ENCODE measurements at places on chromosomes 4 and X.

DNA sequence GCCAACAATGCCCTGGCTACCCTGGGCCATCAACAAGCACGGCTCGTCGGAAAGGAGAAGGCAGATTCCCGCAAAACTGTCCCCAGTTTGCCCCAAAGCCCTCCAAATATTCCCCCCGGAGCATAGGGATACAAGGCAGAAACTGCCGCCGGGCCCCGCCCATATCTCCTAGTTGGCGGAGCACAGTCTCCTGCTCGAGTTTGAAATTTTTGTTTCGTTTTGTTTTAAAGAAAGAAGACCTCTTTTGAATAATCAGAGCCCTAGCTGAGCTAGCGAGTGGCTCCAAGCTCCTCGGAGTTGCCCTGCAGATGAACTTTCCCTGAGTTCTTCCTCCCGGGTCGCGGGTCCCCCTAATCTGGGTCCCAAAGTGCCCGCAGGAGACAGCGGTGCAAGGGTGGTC lies 138.1 kb upstream of the ZIC3 start:
- DNase-seq: no peak

DNA sequence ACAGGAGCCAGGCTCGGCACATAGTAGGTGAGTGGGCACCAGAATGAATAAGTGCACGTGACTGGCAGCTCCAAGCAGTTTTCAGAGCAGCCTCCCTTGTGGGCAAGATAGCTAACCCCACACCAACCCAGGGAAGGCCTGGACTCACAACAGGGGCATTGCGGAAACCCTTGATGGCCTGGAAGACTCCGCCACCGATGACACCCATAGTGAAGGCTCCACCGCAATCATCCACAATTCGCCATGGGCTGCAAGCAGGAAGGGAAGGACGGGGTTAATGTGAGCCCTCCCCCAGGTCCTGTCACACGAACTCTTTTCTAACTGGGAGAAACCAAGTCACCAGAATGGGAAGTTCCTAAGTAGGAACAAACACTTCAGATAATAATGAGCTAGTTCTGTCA lies 957 bp downstream of the TIMM17B start:
- DNase-seq: no peak

GRCh38 chrX:103503163-103503852 lies 16.0 kb downstream of the RAB40A start:
- no peak for DNase-seq

DNA sequence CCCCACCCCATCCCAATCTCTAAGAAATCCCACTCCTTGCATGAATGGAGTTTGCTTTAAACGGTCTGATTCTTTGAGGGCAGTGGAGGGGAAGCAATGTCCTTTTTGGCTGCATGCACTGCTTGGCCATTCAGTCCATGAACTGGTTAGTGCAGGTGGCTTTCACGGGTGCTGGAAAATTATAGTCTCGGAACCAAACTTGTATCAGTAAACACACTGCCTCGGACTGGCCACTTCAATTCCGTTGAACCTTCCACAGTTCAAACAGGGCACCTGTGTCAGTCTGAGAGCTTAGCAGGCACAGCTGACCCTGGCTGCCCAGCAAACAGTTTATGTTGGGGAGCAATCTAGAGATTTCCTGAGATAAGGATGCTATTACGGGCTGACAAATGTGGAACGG lies 255.6 kb downstream of the DHX15 start:
- DNase-seq: no peak

- no peak for DNase-seq
Measured at GRCh38 chrX:25275159-25275558, 259.4 kb upstream of the ARX start.

DNA sequence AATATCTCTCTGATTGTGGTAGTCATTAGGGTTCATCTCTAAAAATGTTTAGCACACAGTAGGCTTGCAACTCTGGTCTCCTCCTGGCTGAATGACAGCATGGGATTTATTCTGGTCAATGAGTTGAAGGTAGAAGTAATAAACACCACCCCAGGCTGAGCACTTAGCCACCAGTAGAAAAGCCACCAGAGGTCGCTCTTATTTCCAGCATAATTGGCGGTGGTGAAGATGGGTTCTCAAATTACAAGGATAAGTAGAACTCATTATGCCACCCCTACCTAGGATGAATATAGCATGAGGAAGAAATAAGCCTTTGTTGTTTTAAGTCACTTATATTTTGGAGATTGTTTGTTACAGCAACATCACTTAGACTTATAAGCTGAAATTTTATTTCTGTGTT lies 302.7 kb downstream of the GPM6A start:
- peak; percentile 38 for DNase-seq

GRCh38 chr4:44368413-44369167 lies 80.0 kb downstream of the KCTD8 start:
- DNase-seq: no peak

All from WTC11 (cell line).